Small intestine (tissue), 16 donors: ENCODE measurements at places on chromosomes 7 and 10.

DNA sequence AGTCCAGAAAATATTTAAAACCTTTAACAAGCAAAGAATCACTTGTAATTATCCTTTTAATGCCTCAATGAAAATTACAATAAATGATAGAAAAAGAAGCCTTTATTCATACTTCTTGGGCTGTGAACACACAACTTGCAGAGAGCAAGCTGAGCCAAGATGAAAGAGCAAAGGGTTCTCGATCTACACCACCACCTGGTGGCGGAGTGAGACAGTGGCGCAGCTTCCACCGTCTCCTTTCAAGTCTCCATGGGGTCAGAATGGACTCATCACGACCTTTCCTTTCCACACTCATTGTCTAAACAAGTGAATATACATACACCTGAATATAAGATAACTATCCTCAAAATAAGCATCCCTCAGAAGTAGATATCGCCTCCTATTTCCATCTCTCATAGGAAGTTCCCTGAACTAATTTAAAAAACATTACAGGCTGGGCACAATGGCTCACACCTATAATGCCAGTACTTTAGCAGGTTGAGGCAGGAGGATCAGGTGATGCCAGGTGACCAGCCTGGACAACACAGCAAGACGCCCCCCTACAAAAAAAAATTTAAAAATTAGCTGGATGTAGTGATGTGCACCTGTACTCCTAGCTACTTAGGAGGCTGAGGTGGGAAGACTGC, 40.7 kb downstream of the ATE1 start:
- peak; percentile 71 for DNase-seq

- DNase-seq, result no peak
These were observed 38.8 kb upstream of the MYL10 start for GRCh38 chr7:101667920-101668319.

DNA sequence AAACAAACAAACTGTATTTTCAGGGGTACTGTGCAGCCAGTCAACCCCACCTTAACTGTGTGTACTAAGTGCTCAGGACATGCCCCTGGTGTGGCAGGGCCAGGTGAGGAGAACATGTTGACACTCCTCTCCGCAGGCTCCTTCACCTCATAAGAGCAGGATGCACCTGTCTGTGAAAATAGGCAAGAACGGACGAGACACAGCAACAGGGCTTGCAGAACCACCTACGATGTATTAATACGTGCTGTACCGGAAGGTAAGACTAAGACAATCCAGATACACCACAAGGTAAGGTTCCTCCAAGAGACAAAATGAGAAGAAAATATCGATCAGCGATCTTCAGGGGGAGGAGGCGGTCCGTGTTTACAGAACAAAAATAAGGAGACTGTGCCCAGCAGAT, 65.8 kb upstream of the CAMK2B start:
- DNase-seq, result no peak

DNA sequence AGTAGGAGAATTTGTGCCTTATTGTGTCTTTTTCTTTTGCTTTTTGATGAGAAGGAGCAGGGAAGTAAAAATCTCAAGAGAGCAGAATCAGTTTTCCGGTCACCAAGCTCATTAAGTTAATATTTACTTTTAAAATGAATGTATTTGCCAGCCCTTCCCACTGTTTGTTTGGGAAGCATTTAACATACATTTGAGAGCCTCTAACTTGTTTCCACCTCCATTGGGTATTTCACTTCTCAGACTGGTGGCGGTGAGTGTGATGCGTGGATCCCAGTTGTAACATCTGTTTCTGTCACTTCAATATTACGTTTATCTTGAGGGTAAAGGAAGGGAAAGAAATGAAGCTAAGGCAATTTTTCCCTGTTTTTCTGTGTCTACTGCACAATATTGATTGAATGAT, 22.8 kb downstream of the CDK14 start:
- no peak for DNase-seq

GRCh38 chr7:36287371-36288241, 102.1 kb upstream of the ANLN start:
- DNase-seq, result peak; percentile 42
